ENCODE measurements at places on chromosomes 13 and 19.

DNA sequence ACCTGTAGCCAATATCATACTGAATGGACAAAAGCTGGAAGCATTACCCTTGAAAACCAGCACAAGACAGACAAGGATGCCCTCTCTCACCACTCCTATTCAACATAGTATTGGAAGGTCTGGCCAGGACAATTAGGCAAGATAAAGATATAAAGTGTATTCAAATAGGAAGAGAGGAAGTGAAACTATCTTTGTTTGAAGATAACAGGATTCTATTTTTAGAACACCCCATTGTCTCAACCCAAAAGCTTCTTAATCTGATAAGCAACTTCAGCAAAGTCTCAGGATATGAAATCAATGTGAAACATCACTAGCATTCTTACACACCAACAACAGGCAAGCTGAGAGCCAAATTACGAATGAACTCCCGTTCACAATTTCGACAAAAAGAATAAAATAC is 17.8 kb upstream of the CCNA1 start:
- DNase-seq = no peak

GRCh38 chr13:25966086-25966485 is 85.7 kb downstream of the SHISA2 start:
- no peak for DNase-seq

DNA sequence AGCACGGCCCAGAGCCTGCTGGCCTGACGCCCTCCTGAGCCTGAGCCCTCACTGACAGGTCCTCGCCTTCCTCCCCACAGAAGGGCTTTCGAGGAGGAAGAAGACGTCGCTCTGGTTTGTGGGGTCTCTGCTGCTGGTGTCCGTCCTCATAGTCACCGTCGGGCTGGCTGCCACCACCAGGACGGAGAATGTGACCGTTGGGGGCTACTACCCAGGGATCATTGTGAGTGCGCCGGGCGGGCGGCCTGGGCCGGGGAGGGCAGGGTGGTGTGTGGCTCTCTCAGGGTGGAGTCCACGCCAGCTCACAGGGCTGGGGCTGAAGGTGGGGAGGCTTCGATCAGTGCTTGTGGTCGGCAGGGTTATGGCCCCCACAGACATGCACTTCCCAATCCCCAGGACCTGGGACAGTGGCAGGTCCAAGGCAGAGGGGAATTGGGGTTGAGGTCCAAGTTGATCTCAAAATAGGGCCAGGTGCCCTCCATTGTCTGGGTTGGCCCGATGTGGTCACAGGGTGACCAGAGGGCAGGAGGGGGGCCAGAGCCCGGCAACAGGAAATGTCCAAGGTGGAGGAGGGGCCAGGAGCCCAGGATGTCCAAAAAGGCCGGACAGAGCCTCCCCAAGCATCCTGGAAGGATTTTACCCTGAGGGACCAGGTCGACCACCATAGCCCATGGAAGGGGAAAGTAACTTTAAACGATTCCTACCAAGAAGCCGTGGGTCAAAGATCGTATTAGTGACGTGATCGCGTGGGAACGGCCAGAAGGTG is 7.2 kb downstream of the TMEM255B start:
- DNase-seq = no peak

- no peak for DNase-seq
Observed at GRCh38 chr13:44493213-44493812, 82.8 kb downstream of the TSC22D1 start.

GRCh38 chr13:40026174-40026585 is 370.7 kb downstream of the COG6 start:
- peak; percentile 53 for DNase-seq

- DNase-seq = no peak
Observed at GRCh38 chr19:28425046-28425931, 787.7 kb downstream of the UQCRFS1 start.

- no peak for DNase-seq
Observed at GRCh38 chr19:39768334-39768733, 10.3 kb upstream of the LEUTX start.

GRCh38 chr19:47111006-47111621 is 2.5 kb downstream of the ZC3H4 start:
- DNase-seq = no peak

GRCh38 chr19:344625-345319 is at the start of gene MIER2:
Gene MIER2 (minus strand): TSS chr19:344796. CDS start chr19:344782, 14 bp downstream.
- peak; percentile 99 for DNase-seq

DNA sequence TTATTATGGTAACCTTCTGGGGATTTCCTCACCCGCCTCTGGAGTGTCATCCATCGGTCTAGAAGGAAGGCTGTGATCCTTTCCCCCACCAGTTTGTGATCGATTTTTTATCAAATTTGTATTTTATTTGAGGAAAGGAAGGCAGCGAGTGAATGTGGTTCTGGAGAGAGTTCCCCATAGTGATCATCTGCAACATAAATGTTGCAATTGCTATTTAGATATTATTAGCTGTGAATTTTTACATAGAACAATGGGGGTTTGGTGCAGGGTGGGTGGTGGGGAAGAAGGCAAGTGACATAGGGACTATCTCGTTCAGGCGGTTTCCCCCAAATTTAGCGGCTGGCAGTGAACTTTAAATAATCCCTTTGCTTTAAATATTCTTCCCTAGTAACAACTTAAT is 1.2 kb downstream of the CDK8 start:
- no peak for DNase-seq

All from GM13977 (cell line).